GM13976 (cell line): ENCODE measurements at places on chromosomes 5 and 9.
A peak's percentile ranks its signal among the peaks of the same experiment; 100 is the strongest.

- no peak for DNase-seq
Measured at GRCh38 chr5:96933764-96934707, 1.8 kb upstream of the LNPEP start.

- no peak for DNase-seq
Measured at GRCh38 chr5:20340126-20340525, 352.1 kb upstream of the CDH18 start.

DNA sequence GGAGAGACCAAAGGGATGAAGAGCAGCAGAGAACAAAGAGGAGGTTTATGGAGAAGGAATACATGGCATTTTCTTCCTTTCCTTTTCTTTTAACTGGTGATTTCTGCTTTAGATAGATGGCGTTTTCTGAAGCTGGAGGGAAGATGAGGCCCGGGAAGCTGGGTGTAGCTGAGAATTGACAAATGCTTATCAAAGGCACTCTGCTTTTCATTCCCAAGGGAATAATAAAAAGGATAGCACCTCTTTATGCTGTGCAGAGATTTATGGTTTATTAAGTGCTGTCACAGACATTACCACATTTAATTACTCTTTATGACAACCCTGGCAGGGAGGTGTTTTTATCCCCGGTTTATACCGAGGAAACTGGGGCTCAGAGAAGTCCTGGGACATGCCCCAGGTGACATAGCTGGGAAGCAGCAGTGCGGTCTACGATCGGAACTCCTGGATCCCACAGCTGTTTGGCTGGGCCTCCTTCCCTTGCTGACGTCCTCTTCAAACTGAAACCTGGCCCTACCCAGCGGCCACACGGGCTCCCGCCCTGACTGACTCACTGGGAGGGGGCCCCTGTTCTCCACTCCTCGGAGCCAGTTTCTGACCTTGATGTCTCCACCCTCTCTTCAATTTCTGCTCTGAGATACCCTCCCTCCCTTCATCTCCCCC, 8.2 kb upstream of the EPB41L4B start:
- DNase-seq = no peak

GRCh38 chr5:76927961-76928360, 24.9 kb upstream of the CRHBP start:
- DNase-seq = no peak

GRCh38 chr5:3325972-3326840, 269.4 kb upstream of the IRX1 start:
- no peak for DNase-seq

DNA sequence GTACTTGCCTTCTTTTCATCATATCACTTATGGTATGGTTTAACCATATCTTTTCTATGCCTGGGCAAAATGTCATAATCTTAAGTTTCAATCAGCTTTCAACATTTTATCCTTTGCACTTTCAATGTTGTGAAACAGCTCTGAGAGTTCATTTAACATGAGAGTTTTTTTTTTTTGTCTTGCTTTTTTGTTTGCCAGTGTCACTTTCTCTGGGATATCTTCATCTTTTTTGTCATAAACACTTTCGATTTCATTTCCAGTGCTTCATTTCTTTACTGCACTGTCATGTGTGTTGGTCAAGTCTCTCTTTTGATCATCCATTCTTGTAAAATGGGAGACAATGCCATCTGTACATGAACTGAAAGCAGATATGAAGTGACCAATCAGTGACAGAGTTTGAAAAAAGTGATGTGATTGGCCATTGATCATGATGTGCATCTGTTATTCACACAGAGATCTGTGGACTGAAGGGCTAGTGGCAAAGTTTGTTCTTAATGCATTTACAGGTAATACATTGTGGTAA, 7.5 kb upstream of the POU5F2 start:
- no peak for DNase-seq

DNA sequence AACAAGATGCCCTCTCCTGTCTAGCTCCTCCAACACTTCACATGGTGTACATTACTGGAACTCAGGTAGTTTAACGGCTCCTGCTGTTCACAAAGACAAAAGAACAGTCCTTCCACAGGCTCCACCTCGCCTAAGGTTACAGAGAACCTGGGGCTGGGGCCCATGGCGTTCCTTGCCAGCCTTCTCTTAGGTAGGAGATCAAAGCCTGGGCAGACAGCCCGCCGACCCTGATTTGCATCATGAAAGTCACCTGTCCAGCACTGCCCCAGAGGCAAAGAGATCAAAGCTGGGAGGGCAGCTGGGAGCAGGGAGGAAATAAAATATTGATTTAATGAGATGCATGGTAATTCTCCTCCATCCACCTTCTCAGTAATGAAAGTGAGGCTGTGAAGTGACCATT, 115.0 kb upstream of the SLIT3 start:
- DNase-seq = no peak

- no peak for DNase-seq
Measured at GRCh38 chr9:110131499-110131898, 76.5 kb downstream of the C9orf152 start.

DNA sequence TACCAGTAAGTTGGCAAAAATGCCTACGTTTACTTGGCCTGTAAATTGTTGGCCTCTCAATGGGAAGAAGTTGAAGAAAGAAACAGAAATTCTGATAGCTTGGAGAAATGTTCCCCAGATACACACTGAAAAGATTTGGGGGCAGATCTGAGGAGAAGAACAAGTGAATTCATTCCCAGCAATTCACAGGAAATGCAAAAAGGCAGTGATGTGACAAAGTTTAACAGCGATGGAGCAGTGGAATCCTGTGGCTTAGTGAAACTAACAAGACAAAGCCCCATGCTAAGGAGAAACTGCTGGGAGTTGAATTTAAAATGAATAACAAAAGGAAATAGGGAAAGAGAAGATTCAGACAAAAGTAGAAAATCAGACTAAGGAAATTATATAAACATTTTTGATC, 213.2 kb upstream of the EDIL3 start:
- no peak for DNase-seq

DNA sequence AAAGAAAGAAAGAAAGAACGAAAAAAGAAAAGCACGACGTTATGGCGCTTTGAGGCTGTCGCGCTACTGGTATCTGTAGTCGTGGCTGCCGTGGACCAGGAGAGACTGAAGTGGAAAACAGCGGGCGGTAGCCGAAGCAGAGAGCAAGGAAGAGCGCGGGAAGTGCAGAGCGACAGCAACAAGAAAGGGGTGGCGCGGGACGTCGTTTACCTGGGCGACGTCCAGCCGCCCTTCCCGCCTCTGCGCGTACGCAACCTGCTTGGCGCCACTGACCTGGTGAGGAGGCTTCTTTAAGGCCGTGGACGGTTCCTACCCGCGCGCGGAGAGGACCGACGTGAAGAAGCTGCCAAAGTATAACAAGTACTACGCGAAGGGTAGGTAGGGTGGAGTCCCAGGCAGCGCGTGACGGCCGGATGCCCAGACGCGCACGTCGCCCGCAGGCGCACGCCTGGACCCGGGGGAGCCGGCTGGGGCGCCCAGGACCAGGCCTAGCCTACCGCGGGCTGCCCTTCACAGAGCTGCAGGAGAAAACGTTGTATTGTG, 15.4 kb downstream of the CCL28 start:
- peak; percentile 80 for DNase-seq

GRCh38 chr5:78295035-78295961, 800 bp upstream of the AP3B1 start:
- peak; percentile 35 for DNase-seq

GRCh38 chr5:162514116-162514515, 446.5 kb downstream of the GABRG2 start:
- DNase-seq = no peak

GRCh38 chr5:116964438-116964837, 389.8 kb upstream of the SEMA6A start:
- DNase-seq = no peak

- no peak for DNase-seq
Measured at GRCh38 chr5:43017428-43017815, 22.7 kb downstream of the ANXA2R start.
